ENCODE measurements at places on chromosomes 3 and 15.

GRCh38 chr3:78918361-78919020, 849.3 kb downstream of the ROBO1 start:
- no peak for DNase-seq

GRCh38 chr3:153257673-153258351, 95.8 kb downstream of the RAP2B start:
- DNase-seq = no peak

GRCh38 chr3:5767304-5767703, 579.8 kb downstream of the EDEM1 start:
- no peak for DNase-seq

- peak; percentile 37 for DNase-seq
Observed at GRCh38 chr3:64160000-64160695, 65.1 kb downstream of the PRICKLE2 start.

- no peak for DNase-seq
Observed at GRCh38 chr15:25403771-25404170, 35.1 kb downstream of the UBE3A start.

DNA sequence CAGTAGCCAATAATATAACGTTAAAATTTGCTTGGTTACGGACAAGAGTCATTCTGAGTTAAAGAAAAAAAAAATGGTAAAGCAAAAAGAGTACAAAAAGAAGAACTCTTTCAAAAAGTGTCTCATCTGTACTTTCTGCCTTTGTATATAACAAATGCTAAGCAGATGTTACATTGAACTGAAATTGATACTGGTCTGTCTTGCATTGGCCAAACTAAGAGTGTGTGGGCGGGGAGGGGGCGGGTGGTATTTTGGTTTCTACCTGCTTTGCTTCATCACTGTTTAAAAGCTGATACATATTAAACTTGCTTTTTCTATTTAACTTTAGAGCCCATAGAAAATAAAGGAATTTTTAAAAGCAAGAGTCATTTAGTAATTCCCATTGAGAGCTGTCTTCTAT, 215.0 kb upstream of the THBS1 start:
- DNase-seq = peak; percentile 21

GRCh38 chr3:149128821-149129220, 617 bp upstream of the HPS3 start:
- DNase-seq = no peak

DNA sequence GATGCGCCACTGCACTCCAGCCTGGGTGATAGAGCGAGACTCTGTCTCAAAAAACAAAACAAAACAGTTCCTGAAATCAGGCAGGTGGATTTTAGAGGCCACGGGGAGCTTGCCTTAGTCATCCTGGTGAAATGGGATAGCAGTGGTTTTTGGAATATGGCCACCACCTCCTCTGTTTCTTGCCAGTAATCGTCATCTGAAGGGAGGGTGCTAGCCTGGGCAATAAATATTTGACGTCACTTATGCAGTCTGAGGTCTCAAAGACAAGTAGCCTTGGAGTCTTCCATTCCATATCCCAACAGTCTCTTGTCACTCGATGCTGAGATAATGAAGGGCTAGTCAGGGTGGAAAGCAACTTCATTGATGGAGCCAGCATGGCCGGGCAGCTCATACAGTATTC, 55.2 kb downstream of the KCNAB1 start:
- no peak for DNase-seq

DNA sequence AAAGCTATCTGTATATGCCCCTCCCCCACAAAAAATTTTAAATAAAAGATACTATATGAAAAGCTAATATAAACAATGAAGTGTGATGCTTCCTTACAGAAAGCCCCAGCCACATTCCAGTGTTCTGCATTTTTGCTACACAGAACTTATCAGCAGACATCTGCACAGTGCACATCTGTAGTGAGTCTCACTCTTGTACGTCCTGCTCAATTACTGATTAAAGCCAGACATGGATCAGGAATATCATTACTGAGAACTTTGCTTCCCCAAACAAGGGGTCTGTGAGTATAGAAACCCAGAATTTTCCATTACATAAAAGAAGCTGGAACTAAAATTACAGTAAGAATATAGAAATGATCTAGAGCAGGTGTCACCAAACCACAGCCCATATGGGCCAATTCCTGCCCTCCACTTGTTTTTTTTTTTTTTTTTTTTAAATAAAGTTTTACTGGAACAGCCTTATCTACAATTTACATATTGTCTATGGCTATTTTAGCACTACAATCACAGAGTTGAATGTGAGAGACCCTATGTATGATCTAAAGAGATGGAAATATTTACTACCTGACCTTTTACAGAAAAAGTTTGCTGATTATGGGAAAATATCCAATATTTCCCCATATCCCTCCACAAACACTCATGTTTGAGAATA, 45.7 kb downstream of the UBP1 start:
- DNase-seq = no peak

DNA sequence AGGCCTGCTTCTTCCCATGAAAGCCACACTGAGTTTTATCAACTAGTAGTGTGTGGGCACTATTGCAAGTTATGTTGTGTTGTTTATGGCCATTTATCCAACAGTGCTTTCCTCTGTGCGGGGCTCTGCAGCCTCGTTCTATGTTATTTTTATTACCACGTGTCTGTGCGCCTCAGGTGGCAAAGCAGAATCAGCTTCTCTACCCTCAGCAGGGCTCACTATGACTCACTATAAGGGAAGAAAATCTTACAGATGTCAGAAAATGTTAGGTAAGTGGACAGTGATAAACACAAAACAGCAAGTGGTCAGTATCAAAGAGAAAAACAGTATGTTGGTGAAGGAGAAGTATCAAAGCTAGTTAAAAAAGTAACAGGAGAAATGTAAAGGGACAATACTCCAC, 61.4 kb downstream of the MOBP start:
- DNase-seq = no peak

- DNase-seq = peak; percentile 30
Observed at GRCh38 chr3:22089284-22089683, 338.3 kb upstream of the ZNF385D start.

- no peak for DNase-seq
Observed at GRCh38 chr3:157070678-157070999, 89.3 kb downstream of the CCNL1 start.

DNA sequence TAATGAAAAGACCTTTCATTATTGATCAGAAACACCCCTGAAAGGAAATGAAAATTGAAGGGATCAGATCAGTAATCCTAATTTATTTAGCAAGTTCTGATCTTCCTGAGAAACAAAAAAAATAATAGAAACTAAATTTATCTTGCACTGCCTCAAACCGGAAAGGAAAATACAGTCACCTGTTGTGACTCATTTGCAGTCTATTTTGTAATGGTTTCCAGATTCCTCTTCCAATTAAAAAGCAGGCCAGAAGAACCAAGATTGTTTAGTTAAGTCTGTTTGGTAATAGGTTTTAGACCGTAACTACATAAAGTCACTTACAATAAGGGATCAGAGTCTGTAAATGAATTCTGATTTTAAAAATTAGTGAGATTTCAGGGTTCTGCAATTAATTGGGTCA, 49.7 kb upstream of the ATOSA start:
- no peak for DNase-seq

DNA sequence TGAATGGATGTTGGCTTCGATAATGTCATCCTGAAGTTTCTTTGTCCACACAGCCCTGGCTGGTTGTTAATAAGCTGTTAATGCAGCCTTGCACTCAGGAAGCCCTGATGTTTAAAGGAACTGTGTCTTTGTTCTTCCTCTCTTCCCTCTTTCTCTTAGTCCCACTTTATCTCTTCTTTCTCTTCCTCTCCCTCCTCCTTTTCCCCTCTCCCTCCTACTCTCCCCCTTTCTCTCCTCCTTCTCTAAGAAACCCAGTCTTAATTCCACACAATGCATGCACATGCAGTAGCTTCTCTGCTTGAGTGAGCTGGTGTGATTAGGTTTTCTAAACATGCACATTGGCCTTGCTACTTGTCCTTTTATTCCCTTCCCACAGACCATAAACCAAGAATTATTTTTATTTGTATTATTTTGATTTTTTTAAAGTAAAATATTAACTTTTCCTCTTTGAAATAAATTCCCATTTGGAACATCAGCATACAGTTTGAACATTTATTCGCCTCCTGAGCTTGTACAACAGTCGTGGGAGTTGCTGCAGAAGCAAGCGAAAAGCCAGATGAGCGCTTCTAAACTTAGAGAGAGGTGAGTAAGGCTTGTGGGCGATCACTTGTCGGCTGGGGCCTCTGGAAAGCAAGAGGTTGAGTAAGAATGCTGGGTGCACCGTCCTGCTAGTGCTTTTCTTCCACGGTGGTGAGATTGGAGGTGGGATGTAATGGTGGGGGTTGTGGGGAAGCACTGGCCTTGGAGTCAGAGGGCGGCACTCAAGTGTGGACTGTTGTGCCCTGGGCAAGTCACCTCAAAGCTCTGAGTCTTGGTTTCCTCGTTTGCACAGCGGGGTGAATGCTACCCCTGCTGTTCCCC, 7.2 kb downstream of the GHRL start:
- no peak for DNase-seq

- DNase-seq = no peak
Observed at GRCh38 chr3:155500194-155500818, 206.8 kb upstream of the STRIT1 start.

- no peak for DNase-seq
Observed at GRCh38 chr3:183050706-183051105, 48.6 kb downstream of the MCCC1 start.

GRCh38 chr3:139757448-139758030, 79.8 kb upstream of the NMNAT3 start:
- DNase-seq = no peak

DNA sequence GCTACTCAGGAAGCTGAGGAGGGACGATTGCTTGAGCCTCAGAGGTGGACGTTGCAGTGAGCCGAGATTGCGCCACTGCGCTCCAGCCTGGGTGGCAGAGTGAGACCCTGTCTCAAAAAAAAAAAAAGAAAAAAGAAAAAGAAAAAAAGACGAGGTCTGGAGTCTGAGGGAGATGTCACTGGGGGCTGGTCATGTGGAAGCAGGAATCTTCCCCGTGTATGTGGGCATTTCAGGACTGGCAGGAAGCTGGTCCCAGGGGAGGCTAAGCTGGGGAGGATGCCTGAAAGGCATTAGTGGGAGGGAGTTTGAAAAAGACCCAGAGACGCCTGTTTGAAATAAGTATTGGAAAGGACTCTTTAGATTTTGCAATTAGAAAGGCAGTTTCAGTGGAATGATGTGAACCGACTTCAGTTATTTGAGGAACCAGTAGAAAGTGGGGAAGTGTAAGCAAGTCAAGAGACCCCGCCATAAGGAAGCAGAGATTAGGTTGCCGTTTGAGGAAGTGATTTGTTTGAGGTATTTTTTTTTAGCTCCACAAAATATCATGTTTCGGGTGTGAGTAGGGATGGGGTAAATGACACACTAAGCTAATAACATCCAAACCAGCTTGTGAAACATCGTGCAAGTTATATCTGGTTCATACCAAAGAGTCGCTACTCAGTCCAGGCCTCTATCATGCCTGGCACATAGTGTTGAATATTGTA, 55.5 kb downstream of the ST6GAL1 start:
- DNase-seq = peak; percentile 74

- DNase-seq = no peak
Observed at GRCh38 chr3:65265511-65265910, 577.7 kb upstream of the ADAMTS9 start.

DNA sequence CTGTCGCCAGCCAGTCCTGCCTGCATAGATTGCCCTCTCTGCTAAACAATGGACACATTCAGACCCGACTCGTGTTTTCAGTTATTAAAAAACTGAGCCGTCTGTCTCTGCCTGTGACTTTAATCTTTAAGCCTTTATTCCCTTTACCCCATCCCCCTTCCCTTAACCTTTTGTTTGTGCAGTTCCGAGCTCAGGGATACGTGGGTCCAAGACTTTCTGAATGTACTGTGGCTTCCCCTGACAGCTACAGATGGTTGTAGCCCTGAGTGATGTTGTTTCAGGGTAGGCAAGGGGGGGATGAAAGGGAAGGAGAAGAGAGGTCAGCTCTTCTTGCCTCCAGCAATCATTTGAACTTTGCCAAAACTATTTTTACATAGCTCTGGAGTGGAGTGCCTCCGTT, 44.6 kb downstream of the EEFSEC start:
- DNase-seq = no peak

All from NCI-H2171 treated with DMSO at 0.1 percent for 48 hours (cell line).